CD8-positive, alpha-beta T cell (primary cell): ENCODE measurements at places on chromosomes 16 and 17.

DNA sequence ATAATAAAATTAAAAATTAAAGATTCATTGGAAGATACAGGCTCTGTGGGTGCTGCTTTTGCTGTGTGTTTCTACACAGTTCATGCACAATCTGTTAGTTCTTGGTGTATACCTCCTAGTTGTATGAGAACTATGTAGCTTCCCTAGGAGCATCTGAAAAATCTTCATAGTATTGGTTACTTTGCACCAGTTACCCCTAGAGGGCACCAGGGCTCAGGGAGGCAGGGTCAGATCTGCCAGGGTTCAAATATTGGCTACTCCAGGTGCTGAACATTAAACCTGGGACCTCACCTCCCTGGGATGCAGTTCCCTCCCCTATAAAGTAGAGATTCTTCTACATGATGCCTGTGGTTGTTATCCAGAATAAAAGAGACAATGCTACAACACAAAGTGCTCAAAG lies 583.0 kb upstream of the CDH11 start:
- no peak for DNase-seq

DNA sequence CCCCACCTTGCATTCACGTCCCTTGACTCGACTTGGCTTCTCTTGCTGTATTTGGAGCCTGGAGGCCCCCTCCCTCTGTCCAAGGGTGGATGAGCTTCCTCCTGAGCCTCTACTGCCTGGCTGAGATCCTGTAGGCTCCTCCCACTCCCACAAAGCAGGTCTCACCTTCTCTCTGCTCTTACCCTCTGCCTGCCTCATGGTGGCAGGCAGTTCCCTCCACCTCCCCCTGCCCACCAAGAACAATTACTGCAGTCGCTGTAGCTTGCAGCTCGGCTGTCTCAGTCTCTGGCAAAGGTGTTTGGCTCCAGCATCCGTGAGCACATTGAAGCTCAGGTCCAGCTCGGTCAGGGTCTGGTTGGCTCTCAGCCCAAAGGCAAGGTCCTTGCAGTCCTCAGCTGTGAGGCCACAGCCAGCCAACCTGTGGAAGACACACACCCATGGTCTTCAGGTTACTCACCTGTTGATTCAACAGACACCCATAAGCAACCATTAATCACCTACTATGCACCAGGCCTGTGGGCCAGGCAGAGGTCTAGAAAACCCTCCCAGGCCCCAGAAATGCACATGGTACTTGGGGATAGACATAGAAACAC lies 42.6 kb downstream of the NLRP1 start:
- DNase-seq, result no peak

DNA sequence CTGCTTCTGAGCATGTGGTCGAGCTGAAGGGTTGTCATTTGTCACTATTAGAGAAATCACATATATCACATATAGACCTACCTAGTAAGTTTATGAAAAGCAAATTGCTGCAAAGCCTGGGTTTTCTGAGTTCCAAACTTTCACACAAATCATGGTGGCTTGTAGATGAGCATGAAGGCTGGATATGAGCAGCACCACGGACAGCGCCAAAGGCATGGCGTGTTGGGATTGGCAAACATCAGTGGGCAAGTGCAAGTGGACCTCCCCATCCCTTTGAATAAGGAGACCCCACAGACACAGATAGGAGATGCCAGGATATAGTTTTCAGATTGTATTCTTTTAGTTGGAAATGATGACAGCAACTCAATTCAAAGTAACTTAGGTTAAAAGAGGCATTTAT lies 77.6 kb upstream of the CACNG3 start:
- no peak for DNase-seq

- DNase-seq, result no peak
These were observed 612 bp downstream of the CISD3 start for GRCh38 chr17:38730526-38731379.

DNA sequence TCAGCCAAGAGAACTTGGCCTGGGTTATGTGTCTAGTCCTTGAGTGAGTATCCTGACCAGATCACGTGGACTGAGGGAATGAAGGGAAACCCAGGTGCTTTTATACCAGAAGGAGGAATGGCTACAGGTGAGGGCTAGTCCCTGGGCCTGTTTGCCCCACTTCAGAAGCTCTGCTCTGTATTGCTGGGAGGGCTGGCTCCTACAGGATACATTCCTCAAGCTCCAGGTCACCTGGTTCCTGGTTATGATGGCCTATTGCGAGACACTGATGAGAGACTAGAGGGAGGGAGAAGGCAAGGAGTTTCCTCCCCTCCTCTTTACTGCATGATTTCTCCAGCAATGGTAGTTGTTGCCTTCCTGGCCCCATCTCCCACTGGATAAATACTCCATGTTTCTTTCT lies 19.0 kb upstream of the SMG8 start:
- no peak for DNase-seq

DNA sequence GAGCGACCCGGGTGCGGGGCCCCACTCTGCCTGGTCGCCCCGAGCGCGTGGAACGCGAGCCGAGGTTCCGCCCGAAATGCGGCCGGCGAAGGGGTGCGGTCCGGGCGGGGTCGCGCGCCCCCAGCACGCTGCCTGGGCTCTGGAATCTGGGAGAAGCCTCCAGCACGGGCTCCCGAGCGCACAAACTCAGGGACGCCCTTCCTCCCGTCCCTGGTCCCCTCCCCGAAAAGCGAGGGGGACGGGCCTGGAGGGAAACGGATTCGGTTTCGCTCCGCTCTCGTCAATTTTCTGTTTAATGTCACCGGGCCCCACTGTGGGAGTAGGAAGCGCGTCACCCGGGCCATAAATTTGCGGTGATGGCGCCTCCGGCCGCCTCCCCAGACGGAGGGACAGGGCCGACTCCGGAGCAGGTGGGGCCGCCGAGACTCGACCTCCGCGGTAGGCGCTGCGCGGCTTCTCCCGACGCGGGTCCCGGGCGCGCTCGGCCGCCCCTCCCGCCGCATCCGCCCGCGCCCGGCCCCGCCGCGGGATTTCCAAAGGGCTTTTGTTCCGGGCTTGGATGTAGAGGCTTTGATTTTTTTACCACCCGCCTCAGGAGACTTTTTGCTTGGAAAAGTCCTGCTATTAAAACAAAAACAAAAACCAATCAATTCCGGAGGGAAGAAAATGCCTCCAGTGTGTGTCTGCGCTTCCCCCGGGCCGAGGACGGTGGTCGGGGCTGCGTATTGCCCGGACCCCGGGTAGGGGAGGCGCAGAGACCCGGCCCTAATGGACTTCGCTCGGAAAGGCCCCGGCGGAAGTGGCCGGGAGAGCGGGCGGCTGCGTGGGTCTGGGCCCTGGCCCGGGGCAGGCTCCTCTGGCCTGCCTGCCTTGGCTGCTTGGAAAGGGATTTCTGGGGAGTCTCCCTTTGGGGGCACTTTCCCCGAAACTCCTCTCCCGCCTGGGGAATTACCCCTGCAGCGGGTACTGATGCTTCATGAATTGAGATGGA lies 7.9 kb upstream of the BAHCC1 start:
- DNase-seq, result no peak
